ENCODE measurements at places on chromosomes 7 and 10.

DNA sequence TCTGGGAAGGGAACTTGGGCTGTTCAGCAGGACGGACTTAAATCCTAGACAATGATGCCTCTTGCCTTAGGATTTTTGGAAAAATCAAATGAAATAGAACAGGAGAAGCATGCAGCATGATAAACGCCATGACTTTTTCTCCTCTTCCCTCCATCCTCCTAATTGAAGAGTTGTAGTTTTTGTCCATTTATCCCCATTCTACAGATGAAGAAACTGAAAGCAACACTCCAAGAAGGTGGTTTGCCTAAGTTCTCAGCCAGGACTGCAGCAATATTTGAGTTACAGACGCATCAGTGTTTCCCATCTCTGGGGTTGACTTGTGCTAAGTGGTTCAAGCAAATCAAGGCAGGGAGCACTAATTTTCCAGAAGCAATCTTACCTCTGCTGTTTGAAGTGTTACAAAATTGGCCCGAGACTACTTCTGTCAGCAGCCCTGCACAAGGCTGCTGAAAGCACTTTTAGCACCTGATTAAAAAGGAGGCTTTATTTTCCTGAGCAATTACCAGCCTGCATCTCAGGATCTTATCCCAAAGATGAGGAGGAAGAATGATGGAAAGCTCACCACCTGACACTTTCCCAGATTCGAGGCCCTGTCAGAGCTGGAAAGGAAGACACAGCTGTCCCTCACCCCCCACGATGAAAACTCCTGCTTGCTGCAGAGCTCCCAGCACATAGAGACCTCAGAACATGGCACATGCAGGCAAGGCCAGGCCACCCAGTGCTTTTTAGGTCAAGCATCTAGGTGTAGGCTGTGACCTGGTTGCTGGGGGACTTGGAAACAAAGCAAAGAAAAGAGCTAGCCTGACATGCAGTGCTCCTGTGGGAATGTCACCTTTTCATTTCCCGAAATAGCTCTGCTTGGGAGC, 19.7 kb upstream of the C10orf71 start:
- DNase-seq, result no peak

DNA sequence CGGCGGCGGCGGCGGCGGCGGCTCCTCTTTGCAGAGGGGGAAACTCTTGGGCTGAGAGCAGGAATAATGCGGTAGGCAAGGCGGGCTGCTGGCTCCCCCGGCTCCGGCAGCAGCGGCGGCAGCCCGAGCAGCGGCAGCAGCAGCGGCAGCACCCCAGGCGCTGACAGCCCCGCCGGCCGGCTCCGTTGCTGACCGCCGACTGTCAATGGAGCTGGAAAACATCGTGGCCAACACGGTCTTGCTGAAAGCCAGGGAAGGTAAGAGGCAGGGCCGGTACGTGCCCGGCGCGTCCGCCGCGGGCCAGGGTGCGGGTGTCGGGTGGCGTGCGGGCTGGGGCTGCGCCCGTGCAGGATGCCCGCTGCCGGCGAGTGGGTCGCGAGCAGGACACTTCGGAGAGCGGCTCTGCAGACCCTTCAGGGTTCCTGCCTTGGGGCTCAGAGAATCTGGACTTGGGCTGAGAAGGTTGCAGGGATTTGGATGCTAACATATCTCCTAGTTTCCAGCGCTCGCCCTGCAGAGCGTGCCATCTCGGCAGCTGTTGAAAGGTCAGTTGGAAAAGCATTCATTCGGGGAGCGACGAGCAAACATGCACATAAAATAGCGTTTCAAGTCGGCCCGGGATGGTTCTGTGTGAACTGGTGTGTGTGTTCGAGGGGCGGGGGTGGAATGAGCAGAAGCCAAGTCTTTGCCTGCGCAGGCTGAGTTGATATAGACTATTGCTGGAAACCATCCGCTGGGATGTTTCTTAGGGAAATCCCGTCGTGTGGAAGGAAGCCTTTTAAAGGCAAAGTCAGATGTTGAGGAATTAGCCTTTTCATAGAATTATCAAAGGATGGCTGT, 562 bp downstream of the GRK5 start:
- peak; percentile 55 for DNase-seq

GRCh38 chr10:9825491-9826018, 1192.1 kb upstream of the CELF2 start:
- DNase-seq, result no peak

GRCh38 chr10:97498076-97498840, at the start of gene MMS19:
MMS19 (minus strand) TSS chr10:97498422; CDS start chr10:97498384, 38 bp downstream.
- peak; percentile 100 for DNase-seq

DNA sequence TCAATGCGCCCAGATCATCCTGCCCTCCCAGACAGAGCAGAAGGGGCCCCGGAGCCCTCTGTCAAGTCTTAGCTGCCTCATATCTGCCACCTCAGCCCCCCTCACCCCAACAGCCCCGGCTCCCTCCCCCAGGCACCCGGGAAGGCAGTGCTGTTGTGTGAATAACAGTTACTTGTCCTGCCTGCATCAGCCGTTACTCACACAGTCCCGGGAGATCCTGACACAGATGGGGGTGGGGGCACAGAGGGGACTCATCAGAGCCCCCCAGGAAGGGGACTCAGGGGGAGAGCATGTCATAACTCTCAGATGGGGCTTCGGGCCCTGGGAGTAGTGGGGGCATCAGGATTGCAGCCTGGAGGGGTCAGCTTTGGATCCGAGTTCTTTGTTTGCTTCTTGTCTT, 12.4 kb upstream of the SERPINE1 start:
- DNase-seq, result no peak

- no peak for DNase-seq
These were observed 33.8 kb upstream of the TOMM7 start for GRCh38 chr7:22856416-22856815.

DNA sequence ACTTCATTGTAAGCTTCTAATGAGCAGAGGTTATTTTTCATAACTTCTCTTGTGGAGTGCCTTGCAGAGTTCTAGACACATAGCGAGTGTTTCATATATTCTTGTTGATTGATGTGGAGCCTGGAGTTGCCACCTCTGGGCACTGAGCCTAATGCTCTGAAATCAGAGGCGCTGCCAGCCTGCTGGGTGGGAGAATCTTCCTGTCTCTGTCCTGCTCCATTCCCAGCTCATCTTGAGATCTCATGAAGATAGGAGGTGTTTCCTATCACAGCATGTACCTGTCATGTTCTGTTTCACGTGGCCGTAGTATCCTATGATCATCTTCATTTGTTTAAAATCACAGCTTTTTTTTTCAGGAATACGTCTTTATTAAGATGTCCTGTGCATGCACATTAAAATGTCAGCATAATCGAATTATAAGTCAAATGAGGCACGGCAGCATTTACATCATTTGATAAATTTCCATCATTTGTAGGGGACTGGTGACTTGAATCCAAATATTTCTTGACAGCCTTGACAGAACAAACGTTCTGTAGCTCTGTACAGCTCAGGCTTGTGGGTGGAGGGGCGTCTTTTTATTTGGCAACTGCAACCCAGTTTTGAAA, 393.0 kb downstream of the PHTF2 start:
- no peak for DNase-seq

- no peak for DNase-seq
These were observed 30.3 kb downstream of the HACD1 start for GRCh38 chr10:17586821-17587234.

GRCh38 chr7:142774826-142775225, 4.1 kb downstream of the PRSS2 start:
- DNase-seq, result no peak

- DNase-seq, result no peak
These were observed 6.6 kb upstream of the DEPP1 start for GRCh38 chr10:44985175-44985681.

- no peak for DNase-seq
These were observed 88.1 kb downstream of the BTAF1 start for GRCh38 chr10:92011560-92012214.

DNA sequence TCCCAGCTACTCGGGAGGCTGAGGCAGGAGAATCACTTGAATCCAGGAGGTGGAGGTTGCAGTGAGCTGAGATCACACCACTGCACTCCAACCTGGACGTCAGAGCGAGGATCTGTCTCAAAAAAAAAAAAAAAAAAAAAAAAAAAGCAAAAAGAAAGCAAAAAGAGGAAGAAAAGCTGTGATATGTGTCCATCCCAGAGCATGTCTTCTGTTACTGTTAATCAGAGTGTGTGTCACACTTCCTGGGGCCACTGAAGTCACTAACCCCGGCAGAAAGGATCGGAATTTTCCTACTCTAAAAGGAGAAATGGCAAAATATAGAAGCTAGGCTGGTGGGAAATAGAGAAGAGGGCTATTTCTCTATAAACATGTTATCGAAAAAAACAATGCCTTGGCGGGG, 11.9 kb downstream of the PIK3AP1 start:
- DNase-seq, result no peak
